ENCODE measurements at places on chromosomes 11 and 22.

DNA sequence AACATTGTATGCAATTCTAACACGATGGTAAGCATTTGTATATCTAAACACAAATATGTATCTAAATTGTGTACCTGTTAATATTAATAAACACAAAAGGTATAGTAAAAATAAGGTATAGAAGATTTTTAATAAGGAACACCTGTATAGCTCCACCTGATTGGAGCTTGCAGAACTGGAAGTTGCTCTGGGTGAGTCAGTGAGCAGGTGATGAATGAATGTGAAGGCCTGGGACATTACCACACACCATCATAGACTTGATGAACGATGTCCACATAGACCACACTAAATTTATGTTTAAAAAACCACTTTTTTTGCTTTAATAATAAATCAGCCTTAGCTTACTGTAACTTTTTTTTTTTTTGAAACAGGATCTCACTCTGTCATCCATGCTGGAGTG is 97.6 kb upstream of the CLMP start:
- no peak for DNase-seq

GRCh38 chr11:35593143-35593542 is 25.1 kb upstream of the FJX1 start:
- DNase-seq = no peak

GRCh38 chr11:12075822-12076821 is 34.3 kb upstream of the MICAL2 start:
- no peak for DNase-seq

DNA sequence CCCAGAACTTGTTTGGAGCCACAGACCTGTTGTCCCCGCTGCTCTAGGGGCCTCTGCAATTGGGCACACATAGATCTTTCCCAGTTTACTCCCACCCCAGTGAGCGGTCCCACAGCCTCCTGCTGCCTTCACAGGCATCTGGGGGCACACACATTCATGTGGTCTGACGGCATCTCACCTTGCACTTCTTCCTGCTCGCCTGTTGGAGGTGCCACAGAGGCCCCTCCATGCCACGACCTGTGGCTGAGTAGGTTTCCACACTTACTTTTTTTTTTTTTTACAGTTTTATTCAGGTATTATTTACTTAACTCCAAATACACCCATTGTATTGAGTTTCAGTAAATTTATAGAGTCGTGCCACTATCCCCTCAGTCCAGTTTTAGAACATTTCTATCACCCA is 68.9 kb upstream of the SEPTIN5 start:
- no peak for DNase-seq

- no peak for DNase-seq
These were observed 24.4 kb downstream of the PI4KA start for GRCh38 chr22:20834206-20834605.

DNA sequence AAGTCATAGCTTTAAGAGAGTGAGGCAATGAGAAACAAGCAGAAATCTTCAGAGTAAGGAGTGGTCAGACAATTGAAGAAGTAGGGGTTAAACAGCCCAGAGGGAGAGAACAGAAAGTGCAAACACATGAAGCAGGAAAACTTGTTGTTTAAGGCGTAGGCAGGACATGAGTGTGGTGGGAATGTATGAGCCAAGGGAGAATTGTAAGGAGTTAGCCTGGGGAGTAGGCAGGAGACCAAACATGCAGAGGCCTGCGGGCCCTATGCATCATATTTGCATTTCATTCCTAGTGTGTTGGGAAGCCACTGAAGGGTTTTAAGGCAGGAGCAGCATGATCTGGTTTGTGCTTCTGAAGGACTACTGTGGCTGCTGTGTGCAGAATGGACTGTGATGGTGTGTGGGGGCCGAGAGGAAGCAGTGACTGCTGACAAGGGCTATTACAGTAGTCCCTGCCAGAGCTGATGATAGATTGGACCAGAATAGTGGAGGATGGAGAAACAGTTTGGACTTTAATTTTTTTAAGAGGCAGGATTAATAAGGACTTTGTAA is 179.9 kb upstream of the C11orf87 start:
- DNase-seq = no peak

GRCh38 chr22:47032956-47033647 is 270.7 kb downstream of the TBC1D22A start:
- DNase-seq = no peak

- no peak for DNase-seq
These were observed 739 bp downstream of the ZMAT5 start for GRCh38 chr22:29765905-29766631.
